Smooth muscle cell of the pulmonary artery (primary cell): ENCODE measurements at places on chromosomes 4 and X. TPM values are rescaled to one million over a fixed set of nuclear protein-coding genes. Genes with fewer than 3 reads are reported as not detected.

Gene SMIM10
- total RNA-seq, result 4.1 and 7.3 TPM in 2 replicates

Gene HPRT1
- total RNA-seq, result 19.7 and 21.4 TPM in 2 replicates

Gene SMARCA1
- 70.9 and 83.1 TPM in 2 replicates for total RNA-seq

Gene UCP1
- not detected in 2 replicates for total RNA-seq

Gene EDNRA
- total RNA-seq, result 9.3 and 17.1 TPM in 2 replicates

Gene CSN1S1
- not detected in 2 replicates for total RNA-seq

Gene DCAF4L1
- 0.13 TPM in 2 replicates for total RNA-seq

Gene PASD1
- total RNA-seq, result not detected in 2 replicates

Gene TMEM271
- total RNA-seq, result not detected in 2 replicates

Gene FGA
- not detected in 2 replicates for total RNA-seq

Gene CPXCR1
- total RNA-seq, result not detected in 2 replicates

Gene UBQLN2
- total RNA-seq, result 15.2 and 16.4 TPM in 2 replicates

Gene PABPC4L
- total RNA-seq, result 0.26 and 0.30 TPM in 2 replicates

Gene ETFDH
- total RNA-seq, result 31.5 and 39.9 TPM in 2 replicates

Gene TMEM31
- total RNA-seq, result not detected in 2 replicates

Gene SPANXC
- total RNA-seq, result not detected in 2 replicates

Gene GPC4
- 0.89 and 3.5 TPM in 2 replicates for total RNA-seq

Gene ATP8A1
- 4.4 and 4.6 TPM in 2 replicates for total RNA-seq

Gene OPRPN
- not detected in 2 replicates for total RNA-seq

Gene NSUN7
- total RNA-seq, result 0.07 TPM in 1 of 2 replicates, not detected in the other

Gene CXCL13
- total RNA-seq, result not detected in 2 replicates

Gene FDCSP
- not detected in 2 replicates for total RNA-seq

Gene FHDC1
- total RNA-seq, result 0.20 and 0.26 TPM in 2 replicates

Gene CCDC160
- total RNA-seq, result 0.07 TPM in 1 of 2 replicates, not detected in the other

Gene EPGN
- 28.4 and 92.6 TPM in 2 replicates for total RNA-seq

Gene NKX3-2
- total RNA-seq, result 0.13 TPM in 1 of 2 replicates, not detected in the other

Gene TBX22
- not detected in 2 replicates for total RNA-seq

Gene AKAP4
- not detected in 2 replicates for total RNA-seq

Gene CDKL5
- 2.4 and 5.0 TPM in 2 replicates for total RNA-seq

Gene IL2
- not detected in 2 replicates for total RNA-seq

Gene ADH6
- not detected in 2 replicates for total RNA-seq

Gene IL15
- total RNA-seq, result 2.7 and 7.6 TPM in 2 replicates

Gene TEX13D
- total RNA-seq, result not detected in 2 replicates

Gene SH3D19
- total RNA-seq, result 20.3 and 48.0 TPM in 2 replicates

Gene KCNE5
- total RNA-seq, result 0.50 and 0.52 TPM in 2 replicates

Gene DIAPH2
- total RNA-seq, result 18.2 and 22.8 TPM in 2 replicates

Gene SSX4B
- total RNA-seq, result not detected in 2 replicates

Gene MRPL1
- 10.7 and 12.9 TPM in 2 replicates for total RNA-seq

Gene VCX3B
- total RNA-seq, result not detected in 2 replicates

Gene MAGEA2B
- total RNA-seq, result not detected in 2 replicates

Gene LNX1
- 9.1 and 15.1 TPM in 2 replicates for total RNA-seq

Gene RAB39B
- 0.72 and 1.9 TPM in 2 replicates for total RNA-seq
